CD14-positive monocyte (primary cell): ENCODE measurements at places on chromosomes 1 and 21. TPM values are rescaled to one million over a fixed set of nuclear protein-coding genes. Genes with fewer than 3 reads are reported as not detected.

- no peaks in the 10 kb centered on the region for H3K4me1 ChIP-seq
- H3K36me3 ChIP-seq: no peaks in the 10 kb centered on the region
- no peaks in the 10 kb centered on the region for H3K27me3 ChIP-seq
Measured at GRCh38 chr1:199084293-199084692, 445.5 kb downstream of the PTPRC start.

- no peaks in the 10 kb centered on the region for H3K27me3 ChIP-seq
- no peak overlapping the region for H3K4me3 ChIP-seq
- DNase-seq: no peak
- H3K27ac ChIP-seq: no peak overlapping the region
- H3K36me3 ChIP-seq: no peaks in the 10 kb centered on the region
Measured at GRCh38 chr1:64043288-64043687, 160.1 kb upstream of the UBE2U start.

TMCO4 gene
- 7.9 TPM for polyA plus RNA-seq

- peaks cover 18% of the 10 kb centered on the region for H3K36me3 ChIP-seq
- no peak overlapping the region for H3K27ac ChIP-seq
- H3K27me3 ChIP-seq: no peaks in the 10 kb centered on the region
- peaks cover 64% of the 10 kb centered on the region for H3K4me1 ChIP-seq
- no peak overlapping the region for H3K4me3 ChIP-seq
- DNase-seq: no peak
Measured at GRCh38 chr1:184791550-184791900, 36.9 kb upstream of the EDEM3 start.

GRCh38 chr1:243561588-243562319 is 288.3 kb downstream of the AKT3 start:
- no peaks in the 10 kb centered on the region for H3K4me1 ChIP-seq
- H3K36me3 ChIP-seq: no peaks in the 10 kb centered on the region
- no peaks in the 10 kb centered on the region for H3K27me3 ChIP-seq
- H3K4me3 ChIP-seq: no peak overlapping the region
- H3K27ac ChIP-seq: no peak overlapping the region
- DNase-seq: no peak

SERPINC1 gene
- polyA plus RNA-seq: not detected
